ENCODE measurements at places on chromosomes 1 and 21. TPM values are rescaled to one million over a fixed set of nuclear protein-coding genes. Genes with fewer than 3 reads are reported as not detected.

GRCh38 chr1:22767852-22768251, 57.2 kb downstream of the EPHB2 start:
- no peak for DNase-seq

DNA sequence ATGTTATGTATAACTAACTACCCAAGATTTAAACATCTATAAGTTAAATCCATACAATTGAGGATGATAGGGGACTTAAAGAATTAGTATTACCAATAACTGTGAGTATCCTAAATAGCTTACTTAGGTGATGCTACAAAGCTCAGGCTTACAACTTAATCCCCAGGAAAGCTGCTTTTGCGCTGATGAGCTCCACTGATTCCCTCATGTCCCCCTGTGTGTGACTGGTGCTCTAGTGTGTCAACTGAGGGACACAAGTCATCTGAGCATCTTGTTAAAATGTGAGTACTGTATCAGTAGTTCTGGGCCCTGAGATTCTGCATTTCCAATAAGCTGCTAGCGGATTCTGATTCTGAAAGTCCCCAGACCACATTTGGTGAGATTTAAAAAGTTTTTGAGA, 1458.8 kb downstream of the MRPL39 start:
- DNase-seq, result no peak

- no peak for DNase-seq
These were observed 23.2 kb downstream of the ARID4B start for GRCh38 chr1:235304549-235305451.

GRCh38 chr1:237411621-237412020, 369.6 kb downstream of the RYR2 start:
- no peak for DNase-seq

DNA sequence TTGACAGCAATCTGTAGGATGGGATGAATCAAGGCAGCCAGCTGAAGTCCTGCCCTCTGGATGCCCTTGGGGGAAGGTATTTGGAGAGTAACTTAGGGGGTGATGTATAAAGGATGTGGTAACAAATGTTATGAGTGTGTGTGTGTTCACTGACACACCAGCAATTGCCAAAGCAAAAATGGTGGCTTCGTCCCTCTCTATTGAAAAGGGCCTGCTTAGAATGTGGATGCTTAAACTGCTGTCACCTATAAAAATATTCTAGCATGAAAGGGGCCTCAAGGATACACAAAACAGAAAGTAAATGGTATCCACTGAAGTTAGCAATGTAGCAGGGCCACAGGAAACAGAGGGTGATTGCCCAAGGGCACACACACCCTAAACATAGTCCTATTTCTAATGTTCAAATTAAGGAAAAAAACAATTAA, 15.1 kb upstream of the AIM2 start:
- DNase-seq, result no peak

DNA sequence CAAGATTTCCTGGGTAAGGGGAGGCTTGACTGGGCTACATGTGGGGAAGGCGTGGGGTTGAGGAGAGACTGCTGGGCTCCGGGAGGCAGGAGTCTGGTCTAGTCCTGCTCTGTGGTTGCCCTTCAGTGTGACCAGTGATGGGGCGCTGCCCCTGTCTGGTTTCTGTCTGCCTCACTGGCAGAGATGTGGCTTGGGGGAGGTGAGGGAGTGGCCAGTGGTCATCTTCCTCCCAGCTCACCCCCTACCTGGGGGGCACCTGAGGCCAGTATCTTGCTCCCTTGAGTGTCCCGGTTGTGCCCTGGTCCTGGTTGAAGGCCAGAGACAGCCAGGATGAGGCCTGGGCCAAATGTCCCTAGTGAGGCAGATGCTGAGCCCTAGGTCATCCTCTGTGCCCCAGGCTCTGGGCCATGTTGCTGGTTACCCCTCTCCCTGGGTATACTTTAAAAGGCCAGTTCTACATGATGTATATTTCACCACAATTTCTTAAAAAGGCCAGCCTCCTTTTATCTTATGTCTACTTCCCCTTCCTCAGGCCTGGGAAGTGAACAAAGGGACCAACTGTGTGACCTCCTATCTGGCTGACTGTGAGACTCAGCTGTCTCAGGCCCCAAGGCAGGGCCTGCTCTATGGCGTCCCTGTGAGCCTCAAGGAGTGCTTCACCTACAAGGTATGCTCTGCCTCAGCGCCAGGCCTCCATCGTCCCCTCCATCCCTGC, 10.5 kb downstream of the FAAH start:
- DNase-seq, result no peak

- no peak for DNase-seq
These were observed 26.6 kb downstream of the DIPK1A start for GRCh38 chr1:92934395-92935378.

GRCh38 chr1:85494904-85495266, 29.9 kb upstream of the DDAH1 start:
- DNase-seq, result no peak

GRCh38 chr1:116265931-116266863, 106.8 kb upstream of the ATP1A1 start:
- DNase-seq, result no peak

DNA sequence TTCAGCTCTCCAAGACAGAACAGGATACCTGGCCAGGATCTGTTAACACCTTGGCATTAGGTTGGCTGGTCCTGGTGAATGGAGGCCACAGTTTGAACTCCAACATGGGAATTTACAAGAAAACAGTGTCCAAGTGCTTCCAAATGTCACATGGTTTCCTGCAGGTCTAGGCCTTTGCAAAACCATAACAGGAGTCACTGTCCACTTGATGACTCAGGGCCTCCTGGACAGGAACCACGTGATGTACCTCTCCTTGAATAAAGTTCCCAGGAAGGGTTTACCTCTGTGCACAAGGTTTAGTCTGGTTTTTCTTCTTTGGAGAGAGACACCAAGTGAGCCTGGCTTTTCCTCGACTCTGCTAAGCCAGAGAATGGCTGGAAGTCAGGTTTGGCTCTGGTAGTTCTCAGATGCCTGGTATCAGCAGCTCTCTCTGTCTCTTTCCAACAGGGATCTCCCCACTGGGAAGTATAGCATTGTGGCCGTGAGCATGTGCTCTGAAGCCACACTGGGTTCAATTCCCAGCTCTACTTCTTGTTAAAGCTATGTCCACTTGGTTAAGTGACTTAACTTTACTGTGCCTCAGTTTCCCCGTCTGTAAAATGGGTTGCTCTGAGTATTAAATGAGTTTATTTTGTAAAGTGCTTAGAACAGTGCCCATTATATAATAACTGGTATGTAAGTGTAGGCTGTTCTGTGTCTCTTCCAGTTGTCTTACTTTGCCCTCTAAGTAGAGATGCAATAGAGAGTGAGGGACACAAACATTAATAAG, 27.3 kb upstream of the TMEM61 start:
- no peak for DNase-seq

- no peak for DNase-seq
These were observed 26.9 kb downstream of the ITPKB start for GRCh38 chr1:226711976-226712741.

- no peak for DNase-seq
These were observed 54.0 kb upstream of the POU2F1 start for GRCh38 chr1:167166690-167167075.

DNA sequence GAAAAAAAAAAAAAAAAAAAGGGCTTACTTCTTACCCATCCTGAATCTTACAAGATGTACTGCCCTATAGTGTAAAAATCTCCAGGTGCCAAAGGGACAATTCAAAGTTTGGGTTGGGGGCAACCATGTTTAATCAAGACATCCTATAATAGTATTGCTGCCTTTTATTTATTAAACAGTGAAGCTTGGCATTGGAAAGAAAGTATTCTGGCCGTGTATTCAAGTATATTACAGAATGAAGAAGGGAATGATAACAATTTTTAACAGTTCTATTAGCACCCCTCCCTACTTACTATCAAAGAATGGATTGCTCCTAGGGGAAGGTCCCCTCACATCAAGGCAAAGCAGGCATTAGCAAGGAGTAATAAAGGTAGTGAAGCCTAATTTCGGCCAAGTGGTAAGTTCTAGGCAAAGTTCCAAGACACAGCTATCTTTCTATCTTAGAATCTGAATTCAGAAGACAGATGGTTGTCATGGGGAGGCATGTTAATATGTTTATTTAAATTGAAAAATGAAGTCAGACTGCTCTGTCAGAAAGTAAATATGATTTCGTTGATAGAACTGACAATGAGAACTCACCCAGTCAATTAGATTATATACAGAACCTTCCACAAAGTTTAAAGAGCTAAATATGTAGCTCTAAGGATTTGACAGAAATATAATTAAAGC, 24.6 kb downstream of the ST7L start:
- no peak for DNase-seq

- no peak for DNase-seq
These were observed 111.4 kb downstream of the ASH1L start for GRCh38 chr1:155451199-155451598.

- DNase-seq, result no peak
These were observed 82.1 kb downstream of the RAVER2 start for GRCh38 chr1:64826991-64827390.

DNA sequence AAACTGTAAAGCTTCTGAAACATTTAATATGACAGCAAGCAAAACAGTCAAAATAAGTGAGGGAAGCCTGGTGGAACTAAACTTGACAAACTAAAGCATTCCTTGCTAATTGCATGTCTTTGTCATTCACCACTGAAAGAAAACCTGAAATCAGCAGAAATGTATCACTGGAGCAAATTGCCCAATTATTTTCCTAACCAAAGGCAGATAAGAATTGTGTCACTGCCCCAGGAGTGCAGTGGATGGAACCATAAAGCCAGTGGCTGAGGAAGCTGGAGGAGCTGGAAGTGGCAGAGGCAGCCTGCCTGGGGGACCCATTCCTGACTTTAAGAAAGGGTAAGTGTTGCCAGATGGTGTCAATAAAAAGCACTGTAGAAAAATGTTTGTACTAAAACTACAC, 2.7 kb upstream of the SLC30A10 start:
- no peak for DNase-seq

GRCh38 chr1:12406211-12407021, 176.6 kb downstream of the VPS13D start:
- no peak for DNase-seq

The KDF1 gene
- 11.0 TPM for total RNA-seq

The IGSF21 gene
- not detected for total RNA-seq

The CD1B gene
- total RNA-seq, result not detected

The DMBX1 gene
- not detected for total RNA-seq

The OPTC gene
- total RNA-seq, result not detected

The TRIM45 gene
- 7.4 TPM for total RNA-seq

The OR2M3 gene
- total RNA-seq, result not detected

The LRIG2 gene
- 8.3 TPM for total RNA-seq

The SEC16B gene
- total RNA-seq, result 0.96 TPM

The ADCY10 gene
- not detected for total RNA-seq

The LAX1 gene
- total RNA-seq, result not detected

The TPTE gene
- total RNA-seq, result not detected

The GPR25 gene
- total RNA-seq, result not detected

The HFM1 gene
- 0.79 TPM for total RNA-seq

The ACOT11 gene
- total RNA-seq, result 2.3 TPM
